CD8-positive, alpha-beta T cell (primary cell): ENCODE measurements at places on chromosomes 12 and 14.

DNA sequence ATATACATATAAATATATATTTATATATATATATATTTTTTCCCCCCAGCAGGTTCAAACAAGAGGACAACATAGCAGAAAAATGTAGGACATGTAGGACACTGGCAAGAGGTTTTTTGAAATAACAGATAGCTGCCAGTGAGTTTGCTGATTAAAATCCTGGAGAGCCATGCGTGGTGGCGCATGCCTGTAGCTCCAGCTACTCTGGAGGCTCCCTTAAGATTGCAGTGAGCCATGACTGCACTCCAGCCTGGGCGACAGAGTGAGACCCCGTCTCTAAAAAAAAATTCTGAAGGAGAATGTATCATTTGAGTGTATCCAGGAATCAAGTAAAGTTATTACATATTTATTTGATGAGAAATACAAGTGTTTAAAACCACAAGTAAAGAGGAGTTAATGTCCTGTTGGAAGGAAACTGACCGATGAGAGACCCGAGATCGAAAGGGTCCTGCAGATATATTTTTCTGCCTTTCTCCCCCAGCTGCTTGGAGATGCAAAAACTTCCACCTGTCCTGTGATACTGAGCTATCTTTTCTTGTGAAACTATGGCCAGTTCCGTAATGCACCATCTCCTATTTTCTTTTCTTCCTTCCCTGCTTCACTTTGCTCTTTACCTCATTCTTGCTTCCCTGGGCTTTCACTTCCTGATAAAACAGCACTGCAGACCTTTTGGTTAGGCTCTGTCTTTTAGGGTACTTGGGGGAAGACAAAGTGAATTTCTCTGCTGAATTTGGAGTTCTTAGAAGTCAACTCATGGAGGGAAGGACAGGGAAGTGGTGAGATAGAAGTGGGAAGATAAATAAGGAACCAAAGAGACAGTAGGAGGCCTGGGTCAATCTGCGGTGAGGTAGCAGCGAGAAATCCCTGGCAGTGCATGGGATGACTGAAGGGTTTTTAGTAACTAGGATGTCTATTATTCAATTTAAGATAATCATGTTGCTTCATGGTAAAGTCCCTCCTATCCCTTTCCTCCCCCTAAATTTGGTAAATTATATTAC, 41.2 kb upstream of the SLC2A13 start:
- DNase-seq = no peak

DNA sequence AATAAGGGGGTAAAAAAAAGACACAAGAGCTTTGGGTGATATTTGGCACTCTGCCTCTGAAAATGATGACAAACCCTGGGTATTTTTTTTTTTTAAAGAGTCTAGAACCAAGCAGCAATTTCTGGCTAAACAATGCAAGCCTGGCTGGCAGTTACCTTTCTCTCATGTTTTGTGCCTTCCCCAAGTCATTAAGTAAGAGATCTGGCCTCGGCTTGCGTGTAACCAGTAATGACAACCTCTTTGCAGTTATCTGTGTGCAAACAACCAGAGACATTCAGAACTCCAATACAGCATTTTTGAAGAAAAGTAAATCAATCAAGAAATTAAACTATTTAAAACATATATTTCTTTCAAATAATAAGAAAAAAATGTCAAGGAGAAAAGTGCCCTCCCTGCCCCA, 167.5 kb downstream of the KCNC2 start:
- no peak for DNase-seq

DNA sequence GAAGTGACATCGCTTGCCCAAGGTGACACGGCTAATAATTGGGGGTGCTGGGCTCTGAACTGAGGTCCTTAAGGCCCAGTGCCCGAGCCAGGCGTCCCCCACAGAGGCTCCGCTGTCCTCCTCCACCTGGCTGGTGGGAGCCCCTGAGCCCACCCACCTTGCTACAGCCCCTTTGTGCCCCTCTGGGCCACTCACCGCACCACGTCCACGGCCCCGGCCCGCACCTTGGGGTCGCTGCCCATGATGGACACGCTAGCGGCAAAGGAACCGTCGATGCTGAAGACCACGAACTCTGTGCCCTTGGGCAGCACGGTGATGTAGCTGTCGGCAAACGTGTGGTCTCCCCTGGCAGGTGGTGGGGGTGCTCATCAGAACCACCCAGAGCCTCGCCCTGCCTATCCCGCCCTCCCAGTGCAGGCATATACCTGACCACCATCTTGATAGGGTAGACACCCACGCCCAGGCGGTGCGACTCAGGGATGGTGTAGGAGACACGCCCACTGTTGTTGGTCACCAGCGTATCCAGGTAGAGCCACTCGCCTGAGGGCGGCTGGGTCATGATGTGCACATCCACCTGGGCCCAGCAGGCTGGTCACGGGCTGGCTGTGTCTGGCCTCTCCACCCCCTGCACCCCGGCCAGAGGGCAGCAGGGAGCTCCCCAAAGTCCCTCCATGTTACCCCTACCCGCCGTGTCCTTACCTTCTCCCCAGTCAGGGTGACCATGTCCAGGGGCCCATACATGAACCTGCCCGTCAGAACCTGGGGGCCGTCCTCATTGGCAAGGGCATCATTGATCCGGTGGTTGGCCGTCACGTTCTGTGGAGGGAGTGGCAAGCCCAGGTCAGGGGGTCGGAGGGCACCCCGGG, 6.8 kb downstream of the ARL6IP4 start:
- DNase-seq = no peak

GRCh38 chr12:15494329-15495046, 172.2 kb downstream of the PTPRO start:
- no peak for DNase-seq

DNA sequence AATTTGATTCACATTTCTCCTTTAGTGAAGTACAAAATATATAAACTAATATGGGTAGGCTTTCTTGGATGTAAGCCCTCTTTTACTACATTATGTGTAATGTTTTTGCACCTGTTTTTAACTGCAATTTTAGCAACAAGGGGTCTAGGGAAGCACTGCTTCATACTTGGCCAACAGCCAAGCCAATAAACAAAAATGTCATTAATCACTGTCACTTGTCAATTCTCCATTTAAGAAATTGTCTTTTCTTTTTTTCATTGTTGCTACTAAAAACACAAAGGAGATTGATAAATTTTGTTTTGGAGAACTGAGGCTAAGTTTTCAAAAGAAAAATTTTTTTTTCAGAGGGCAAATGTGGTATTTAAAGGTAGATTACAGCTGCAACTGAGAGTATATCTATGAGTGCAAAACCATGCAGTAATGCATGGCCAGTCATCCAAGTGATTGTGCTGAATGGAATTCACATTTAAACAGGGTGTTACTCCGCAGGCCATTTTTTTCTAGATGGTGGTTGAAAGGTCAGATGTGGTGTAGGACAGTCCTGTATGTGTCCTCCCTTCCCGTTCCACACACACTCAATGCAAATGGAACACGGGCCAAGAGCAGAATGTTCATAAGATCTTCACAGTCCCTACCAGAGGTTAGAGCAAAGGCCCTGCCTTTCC, 503.0 kb upstream of the LMO3 start:
- DNase-seq = no peak

DNA sequence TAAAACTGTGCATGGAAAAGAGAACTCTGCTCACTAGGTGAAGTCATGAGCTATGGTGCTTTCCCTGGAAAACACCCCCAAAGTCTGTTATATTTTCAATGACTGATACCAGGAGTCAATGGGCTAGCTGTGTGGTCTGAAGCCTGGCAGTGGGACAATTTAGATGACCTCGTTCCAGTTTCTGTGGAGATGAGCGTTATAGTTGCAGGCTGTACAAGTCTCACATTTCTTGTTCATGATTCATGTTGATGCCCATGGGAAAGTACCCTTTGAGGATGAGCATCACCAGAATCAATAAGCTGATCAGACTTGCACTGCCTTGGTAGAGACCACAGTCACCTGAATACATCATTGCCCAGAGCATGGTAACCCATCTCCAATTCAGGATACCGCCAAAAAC, 70.7 kb downstream of the NOVA1 start:
- no peak for DNase-seq

DNA sequence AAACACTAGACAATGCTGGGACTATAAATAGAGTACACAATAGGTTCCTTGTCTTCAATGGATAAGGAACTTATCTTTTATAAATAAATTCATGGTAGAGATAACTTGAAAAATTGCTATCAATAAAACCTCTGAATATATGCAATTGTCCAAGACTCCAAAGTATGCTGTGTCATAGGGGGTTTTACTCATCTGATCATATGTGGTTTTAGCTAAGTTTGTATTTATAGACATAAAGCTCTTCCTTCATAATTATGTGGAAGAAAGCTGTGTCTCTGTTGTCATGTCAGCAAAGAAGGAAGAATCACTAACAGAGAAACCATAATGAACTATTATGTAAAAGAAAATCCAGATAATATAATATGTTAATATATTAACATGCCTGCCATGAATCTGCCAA, 111.5 kb upstream of the ATXN7L3B start:
- DNase-seq = no peak
